ENCODE measurements at places on chromosomes 7 and 10.

DNA sequence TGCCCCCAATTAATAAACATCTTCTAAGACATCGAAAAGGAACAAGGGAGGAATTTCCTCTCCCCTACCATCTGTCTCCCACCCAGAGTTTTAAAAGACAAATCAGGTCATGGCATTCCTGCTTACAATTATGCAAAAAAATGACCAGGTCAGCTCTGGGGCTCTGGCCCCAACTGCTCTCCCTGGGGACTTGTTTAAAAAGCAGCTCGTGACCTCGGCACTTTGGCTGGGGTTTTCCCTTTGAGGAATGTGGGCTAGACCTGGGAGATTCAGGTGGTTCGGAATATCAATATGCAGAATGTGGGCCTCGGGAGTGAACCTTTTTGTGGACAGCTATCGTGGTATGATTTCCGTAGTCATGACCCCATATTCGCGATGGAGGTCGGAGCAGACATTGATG lies 648 bp upstream of the RADIL start:
- no peak for DNase-seq

DNA sequence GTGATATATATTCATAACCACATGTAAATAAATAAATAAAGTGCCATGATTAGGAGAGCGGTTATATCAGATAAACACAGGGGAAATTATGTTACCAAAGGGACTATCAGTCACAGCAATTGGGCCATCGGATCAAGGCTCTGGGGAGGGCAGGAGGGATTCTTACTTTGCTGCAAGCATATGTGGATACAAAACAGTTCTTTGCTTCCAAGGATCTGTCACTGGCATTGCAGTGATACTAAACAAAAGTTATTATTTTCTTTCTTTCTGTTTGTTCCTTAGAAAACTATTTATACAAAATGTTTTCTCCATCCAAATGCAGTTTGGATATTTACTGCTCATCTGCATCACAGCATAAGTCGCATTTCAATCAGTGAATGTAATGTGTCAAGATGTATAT lies 188.4 kb upstream of the MGMT start:
- DNase-seq = no peak

DNA sequence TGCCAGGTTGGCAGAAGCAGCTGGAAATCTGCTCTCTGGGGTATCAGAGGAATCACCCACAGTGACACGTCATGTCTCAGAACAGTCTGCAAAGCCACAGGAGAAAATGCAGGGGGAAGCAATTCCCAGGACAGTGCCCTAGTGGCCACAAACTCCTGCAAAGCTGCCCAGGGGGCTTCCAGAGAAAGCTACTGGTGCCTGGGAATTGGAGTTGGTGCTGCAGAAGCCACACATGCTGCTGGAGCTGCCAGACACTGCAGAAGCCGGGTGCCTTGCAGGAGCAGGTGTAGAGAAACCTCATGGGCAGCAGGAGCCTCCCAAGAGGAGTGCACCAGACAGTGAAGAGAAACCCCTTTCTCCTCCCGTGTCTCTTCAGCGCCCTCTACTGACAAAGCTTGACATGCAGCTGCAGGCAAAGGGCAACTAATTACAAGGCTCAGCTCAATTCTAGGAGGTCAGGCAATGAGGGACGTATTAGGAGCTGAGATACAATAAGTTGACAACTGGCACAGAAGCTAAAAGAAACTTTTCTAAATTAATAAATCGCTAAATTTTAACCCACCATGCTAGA lies 30.2 kb upstream of the NUB1 start:
- no peak for DNase-seq

GRCh38 chr7:16268821-16269768 lies 152.2 kb downstream of the CRPPA start:
- DNase-seq = no peak

DNA sequence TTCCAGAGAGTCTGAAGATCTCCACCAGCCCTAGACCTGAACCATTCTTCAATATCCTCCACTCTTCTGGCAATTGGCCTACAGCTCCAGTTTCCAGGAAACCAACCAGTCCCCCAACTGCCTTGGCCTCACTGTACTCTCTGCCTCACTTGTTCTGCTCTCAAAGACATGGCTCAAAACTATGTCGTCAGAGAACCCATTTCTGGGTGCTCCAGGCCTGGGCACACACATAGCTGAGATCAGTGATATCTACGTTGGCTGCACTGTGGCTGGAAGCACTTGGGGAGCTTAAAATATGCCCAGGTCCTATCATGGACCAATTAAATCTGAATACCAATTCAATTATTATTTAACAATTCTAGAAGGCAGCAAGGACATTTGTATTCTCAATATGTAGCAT lies 93.1 kb downstream of the COBL start:
- no peak for DNase-seq

DNA sequence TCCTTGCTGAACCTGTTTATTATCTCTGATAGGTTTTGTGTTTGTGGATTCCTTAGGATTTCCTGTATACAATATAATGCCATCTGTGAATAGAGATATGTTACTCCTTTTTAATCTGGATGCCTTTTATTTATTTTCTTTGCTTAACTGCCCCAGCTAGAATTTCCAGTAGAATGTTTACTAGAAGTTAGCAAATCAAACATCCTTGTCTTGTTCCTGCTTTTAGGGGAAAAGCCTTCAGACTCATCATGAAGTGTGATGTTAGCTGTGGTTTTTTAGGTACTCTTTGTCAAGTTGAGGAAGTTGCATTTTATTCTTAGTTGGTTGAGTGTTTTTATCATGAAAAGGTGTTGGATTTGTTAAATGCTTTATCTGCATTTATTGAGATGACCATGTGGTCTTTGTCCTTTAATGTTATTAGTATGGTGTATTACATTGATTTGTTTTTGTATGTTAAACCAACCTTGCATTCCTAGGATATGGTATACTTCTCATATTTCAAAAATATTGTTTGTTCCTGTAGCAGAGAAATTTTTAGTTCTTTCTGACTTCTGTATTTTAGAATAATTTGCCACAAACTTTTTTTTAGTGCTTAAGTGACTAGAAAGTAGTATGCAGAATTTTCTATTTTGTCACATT lies 24.3 kb downstream of the PPP2R2D start:
- no peak for DNase-seq

DNA sequence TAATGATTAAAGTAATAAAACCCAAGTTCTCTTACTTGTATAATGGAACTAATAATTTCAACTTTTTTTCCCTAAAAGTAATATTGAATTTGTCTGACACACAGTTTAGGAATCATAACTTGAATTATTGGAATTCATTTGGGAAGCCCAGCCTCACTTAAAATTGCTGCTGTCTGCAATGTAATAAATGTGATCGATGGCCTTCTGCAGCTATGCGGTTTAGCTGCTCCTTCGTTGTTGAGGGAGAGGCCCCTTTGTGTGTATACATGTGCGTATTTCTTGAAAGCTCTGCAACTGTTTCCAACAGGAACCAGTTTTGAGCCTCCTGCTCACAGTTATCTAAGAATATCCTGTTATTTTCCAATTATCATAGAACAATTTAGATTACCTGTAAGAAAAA lies 152.5 kb downstream of the AKR1D1 start:
- no peak for DNase-seq

DNA sequence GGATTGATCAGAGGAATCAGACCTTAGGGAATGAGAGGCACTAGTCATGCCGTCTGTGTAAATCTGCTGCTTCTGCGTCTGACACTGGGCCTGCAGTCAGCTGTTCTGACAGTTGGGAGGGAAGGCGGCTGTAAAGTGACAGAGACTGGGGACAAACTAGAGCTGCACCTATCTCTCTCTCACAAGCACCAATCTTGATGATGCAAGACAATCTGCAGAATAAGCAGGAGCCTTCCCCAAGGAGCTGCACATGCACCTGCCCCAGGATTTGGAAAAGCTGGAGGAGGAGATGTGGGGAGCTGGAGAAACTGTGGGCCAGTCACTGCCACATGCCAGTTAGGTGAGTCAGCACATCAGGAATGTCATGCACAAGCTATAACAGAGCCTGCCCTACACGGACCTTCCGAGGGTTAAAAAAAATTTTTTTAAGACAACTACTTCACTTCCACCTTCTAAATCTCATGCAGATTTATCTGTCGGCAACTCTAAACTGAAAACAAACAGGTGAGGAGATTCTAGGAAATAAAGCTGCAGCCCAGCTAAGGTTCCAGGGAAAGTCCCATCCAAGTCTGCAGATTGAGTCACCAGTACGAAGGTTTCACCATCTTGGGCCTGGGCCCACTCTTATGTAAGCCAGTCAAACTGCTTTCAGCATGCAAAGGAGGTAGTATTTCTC lies 39.2 kb downstream of the ENO4 start:
- DNase-seq = peak; percentile 17

- DNase-seq = no peak
Measured at GRCh38 chr7:27868131-27868550, 128.2 kb downstream of the TAX1BP1 start.

- DNase-seq = no peak
Measured at GRCh38 chr7:28311670-28312069, 100.6 kb upstream of the CREB5 start.

- no peak for DNase-seq
Measured at GRCh38 chr10:50392966-50393718, 141.8 kb upstream of the ASAH2 start.

DNA sequence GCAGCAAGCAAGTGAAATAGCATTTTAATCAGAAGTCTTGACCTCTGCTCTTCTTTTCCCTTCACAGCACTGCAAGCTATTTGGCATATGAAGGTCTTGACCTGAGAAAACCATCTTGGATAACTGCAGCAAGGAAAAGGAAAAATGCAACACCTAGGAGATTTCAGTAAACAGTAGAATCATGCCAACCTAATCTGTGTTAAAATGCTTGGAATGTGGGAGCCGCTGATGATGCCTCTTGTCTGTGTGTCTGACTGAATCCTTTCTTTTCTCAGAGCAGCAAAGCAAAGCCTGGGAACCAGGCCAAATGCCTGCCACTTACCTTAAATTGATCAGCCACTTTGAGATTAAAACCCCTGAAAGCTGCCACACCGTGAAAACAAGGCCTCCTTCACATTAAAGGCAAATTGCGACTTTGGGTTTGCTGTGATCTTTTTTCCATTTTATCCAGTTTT lies 80.4 kb upstream of the CDK6 start:
- no peak for DNase-seq

GRCh38 chr7:129213828-129214227 lies 11.0 kb upstream of the AHCYL2 start:
- DNase-seq = no peak

DNA sequence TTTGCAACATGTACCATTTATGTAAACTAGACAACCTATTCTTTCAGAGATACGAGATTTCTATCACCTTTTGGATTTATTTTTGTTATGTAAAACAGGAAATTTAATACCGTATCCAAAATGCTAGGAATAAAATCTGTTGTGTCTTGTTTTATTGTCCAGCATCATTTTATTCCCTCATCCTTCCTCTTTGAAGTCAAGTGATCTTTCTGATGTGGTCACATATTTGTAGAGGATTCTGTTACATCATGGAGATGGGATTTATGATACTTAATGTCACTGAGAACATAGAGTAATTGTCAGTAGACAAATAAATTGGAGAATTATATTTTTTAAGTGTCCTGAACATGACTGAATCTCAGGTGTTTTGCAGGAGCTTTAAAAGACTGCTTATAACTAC lies 64.7 kb downstream of the ZNF277 start:
- no peak for DNase-seq

- no peak for DNase-seq
Measured at GRCh38 chr7:90412458-90413184, 9.4 kb downstream of the CLDN12 start.

- DNase-seq = no peak
Measured at GRCh38 chr7:116258734-116259133, 48.4 kb downstream of the TES start.

DNA sequence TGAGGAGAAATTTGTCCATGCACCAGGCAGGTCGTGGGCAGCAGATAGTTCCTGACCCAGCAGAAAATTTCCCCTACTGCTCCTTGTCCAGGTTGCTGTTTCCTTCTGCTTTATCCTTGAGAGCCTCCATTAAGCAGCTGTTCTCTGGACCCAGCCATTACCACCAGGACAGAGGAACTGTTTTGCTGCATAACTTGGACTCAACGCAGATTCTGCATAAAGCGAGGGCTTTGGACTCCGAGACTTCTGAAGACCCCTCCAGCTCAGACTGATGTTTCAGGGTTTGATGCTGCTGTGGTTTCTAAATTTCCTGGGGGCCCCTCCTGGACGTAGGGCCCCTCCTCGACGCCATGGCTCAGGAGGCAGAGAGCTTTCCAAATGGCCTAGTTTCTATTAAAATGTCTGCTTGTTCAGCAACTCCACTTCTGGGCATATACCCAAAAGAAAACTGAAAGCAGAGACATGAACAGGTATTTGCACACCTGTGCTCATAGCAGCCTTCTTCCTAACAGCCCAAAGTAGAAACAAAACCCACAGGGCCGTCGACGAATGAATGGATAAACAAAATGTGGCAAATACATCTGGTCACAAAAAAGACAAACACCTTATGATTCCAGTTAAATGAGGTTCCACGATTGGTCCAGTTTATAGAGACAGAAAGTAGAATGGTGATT lies 28.3 kb upstream of the LMTK2 start:
- no peak for DNase-seq

GRCh38 chr7:92343714-92344113 lies 97.9 kb downstream of the ANKIB1 start:
- no peak for DNase-seq

DNA sequence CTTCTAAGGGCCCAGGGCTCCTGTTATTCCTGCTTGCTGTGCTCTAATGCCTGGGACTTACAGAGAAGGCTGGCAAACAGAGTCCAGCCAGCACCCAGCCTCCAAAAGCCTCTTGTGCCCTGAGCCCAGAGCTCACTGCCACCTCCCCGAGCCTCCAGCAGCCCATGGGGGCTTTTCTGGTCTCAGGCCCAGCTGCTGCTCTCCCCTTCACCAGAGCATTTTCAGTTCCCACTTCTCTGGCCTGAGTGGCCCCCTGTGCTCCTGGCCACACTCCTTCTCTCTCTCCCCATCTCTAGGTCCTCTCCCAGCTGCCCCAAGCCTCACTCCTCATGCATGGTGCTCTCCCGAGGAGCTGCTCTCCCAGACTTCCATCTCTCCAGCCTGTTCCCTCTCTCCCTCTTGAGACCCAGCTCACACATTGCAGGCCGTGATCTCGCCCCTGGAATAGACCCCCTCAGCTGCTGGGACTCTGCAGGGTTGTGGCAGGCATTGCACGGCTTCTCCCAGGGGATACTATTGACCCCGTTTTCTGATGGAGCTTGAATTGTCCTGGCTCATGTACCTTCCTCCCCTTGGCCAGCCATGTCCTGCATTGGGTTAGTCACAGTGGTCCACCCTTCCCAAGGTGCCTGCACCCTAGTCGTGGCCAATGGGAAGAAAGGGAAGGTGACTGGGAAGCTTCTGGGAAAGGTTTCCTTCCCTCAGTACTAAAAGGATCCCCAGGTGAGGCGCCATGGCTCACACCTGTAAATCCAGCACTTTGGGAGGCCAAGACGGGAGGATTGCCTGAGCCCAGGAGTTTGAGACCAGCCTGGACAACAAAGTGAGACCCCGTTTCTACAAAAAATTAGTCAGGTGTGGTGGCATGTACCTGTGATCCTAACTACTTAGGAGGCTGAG lies 9.0 kb upstream of the RASSF4 start:
- no peak for DNase-seq

DNA sequence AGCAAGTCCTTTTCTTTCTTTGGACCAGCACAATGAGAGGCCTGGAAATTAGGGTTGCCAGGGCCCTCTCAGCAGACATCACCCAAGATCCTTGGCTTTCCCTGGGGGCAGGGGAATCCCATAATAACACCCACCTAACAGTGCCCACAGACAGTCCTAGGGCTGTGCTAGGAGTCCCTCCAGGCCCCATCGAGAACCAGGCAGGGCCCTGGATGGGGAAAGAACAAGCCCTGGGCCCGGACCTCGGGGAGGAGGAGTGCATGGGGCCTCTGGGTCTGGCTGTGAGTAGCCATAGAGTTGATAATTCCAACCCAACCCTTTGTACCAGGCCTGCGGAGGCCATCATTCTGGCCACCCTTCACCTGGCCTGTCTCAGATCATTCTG lies 201.2 kb upstream of the ZMIZ1 start:
- DNase-seq = no peak

GRCh38 chr7:17558135-17558534 lies 259.7 kb downstream of the AHR start:
- no peak for DNase-seq
